ENCODE measurements at places on chromosomes 13 and 19.
A peak's percentile ranks its signal among the peaks of the same experiment; 100 is the strongest.

- DNase-seq, result peak; percentile 45
Observed at GRCh38 chr19:42386974-42387707, 3.0 kb downstream of the CNFN start.

- no peak for DNase-seq
Observed at GRCh38 chr13:109785141-109785891, 1.1 kb downstream of the IRS2 start.

DNA sequence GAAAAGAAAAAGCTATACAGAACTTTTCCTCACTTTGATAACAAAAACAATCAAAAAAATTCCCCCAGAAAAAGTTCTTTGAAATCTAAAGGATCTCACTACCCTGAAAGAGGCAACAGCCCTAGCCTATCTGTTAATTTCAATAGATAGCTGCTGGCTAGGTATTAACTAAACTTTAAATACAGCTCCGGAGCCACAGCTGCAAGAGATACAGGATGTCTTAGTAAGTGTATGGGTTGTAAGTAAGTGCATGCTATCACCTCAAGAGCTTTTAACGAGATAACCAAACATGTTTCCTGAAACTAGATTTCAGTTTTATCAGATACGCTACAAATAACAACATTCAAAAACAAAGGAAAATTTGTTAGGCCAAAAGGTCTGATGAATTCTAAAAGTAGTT lies 148.4 kb downstream of the KLF12 start:
- no peak for DNase-seq

DNA sequence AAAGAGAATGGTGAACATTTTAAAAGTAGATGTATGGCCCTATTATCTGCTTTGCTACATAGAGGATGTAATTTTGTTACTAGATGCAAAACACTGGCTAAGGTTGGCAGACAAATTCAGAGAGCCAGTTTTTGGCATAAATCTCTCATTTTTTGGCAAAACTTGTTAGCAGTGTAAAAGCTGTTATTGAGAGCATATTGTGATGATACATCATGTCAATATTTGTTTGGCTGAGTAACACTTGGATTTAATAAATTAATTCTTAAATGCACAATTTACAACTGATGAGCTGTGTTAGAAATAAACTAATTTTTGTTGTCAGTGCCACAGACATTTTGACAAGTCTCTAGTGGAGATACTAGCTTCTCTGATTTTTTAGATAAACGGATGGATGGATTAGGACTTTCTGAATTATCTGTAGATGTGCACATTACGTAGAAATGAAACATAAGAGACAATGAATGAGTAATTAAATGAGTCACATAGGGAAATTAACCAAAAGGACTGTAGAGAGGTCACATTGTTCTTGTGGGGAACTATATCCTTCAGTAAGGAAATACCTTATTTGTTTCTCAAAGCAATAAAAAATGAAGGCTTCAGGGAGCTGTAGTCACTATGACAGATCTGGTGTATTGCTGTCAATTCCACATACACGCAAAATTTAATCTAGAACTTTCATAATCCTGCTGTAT lies 17.4 kb downstream of the UFM1 start:
- no peak for DNase-seq

- DNase-seq, result no peak
Observed at GRCh38 chr13:71309905-71310304, 557.1 kb downstream of the DACH1 start.

Data from activated gamma-delta T cell treated with anti-CD3 and anti-CD28 coated beads, Interleukin-2, amount 50 U/mL, for 16 hours (primary cell).